ENCODE measurements at places on chromosomes 4 and X. TPM values are rescaled to one million over a fixed set of nuclear protein-coding genes. Genes with fewer than 3 reads are reported as not detected.
A peak's percentile ranks its signal among the peaks of the same experiment; 100 is the strongest.

GRCh38 chrX:110318664-110318968 is 731 bp upstream of the AMMECR1 start:
- DNase-seq, result no peak

- DNase-seq, result no peak
These were observed 13.9 kb upstream of the PCDH19 start for GRCh38 chrX:100424012-100424411.

GRCh38 chr4:146649232-146649631 is 10.5 kb downstream of the POU4F2 start:
- no peak for DNase-seq

DNA sequence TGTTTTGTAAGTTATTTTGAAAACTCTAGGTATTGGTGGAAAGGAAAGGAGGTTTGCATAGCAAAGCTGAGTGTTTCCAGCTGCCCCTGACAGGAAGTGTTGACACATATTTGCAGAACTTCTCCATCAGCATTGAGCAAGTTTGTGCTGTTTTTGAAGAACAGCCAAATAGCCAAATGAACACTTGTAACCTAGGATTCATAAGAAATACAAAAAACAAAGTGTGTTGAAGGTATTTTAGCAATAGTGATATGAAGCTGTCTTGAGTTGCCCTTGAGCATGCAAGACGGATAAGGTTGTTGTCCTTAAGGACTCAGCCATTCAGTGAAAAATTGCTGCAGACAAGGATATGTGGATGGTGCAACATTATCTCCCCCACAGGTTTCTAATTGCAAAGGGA is 68.3 kb upstream of the PGM2 start:
- peak; percentile 18 for DNase-seq

DNA sequence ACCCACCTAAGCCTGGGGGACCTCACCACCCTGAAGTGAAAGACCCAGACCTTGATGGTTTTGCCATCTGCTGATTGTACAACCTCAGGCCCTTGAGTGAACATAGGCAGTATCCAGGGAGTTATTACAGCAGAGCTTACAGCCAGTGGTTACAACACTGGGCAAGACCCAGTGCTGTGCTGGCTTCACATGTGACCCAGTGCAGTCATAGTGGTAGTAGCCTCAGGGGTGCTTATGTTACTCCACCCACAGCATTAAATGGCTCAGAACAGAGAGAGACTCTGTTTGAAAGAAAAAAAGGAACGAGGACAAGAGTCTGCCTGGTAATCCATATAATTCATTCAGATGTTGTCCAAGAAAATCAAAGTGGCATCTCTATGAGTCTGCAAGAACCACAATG is 45.2 kb upstream of the DACH2 start:
- no peak for DNase-seq

GRCh38 chr4:120718979-120719566 is 203.5 kb downstream of the PRDM5 start:
- peak; percentile 52 for DNase-seq

DNA sequence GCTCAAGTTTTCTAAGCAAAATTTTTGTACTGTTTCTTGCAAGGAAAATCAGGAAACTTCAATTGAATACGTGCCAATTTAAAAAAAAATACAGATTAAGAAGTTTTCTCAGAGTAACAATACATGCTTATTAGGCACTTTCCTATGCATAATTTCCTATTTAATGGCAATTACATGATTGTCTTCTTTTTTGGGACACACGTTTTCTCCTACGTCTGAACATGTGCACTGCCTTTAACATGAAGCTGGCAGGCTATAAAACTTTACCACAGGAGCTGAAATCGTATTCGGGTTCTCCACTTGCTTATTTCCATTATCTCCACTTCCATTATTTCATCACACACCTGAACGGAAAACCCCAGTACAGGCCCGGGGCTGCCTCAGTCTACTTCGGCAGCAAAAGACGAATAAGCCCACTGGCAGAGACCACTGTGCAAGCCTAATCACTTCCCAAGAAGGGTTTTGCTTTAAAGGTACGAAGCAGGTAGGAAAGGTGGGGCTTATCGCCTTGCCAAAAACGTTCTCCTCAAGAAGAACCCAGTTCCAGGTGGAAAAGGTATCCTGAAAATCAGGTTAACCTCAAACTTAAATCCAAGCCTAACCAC is 575 bp downstream of the RCHY1 start:
- no peak for DNase-seq

DNA sequence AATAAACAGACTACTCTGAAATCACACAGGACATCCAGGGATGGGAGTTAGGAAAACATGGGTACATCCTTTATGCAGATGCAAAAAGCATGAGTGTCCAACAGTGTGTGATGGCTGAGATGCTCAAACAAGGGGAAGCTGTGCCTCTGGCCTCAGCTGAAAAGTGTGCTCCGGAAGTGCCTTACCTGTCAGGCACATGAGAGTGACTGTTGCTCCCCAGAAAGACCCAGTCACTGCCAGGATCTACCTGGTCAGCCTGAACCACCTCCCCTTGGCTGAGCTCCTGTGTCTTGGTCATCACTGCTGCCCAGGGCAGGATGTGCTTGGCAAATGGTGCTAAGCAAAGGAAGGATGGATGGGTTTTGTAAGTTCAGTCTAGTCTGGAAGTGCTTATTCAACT is 4.0 kb downstream of the PPP2R2C start:
- DNase-seq, result no peak

- DNase-seq, result peak; percentile 37
These were observed 72.4 kb downstream of the PALLD start for GRCh38 chr4:168569066-168569930.

GYPA gene
- not detected for total RNA-seq

SLAIN2 gene
- total RNA-seq, result 136 TPM

EDA gene
- total RNA-seq, result 0.10 TPM

NLGN3 gene
- total RNA-seq, result 0.21 TPM

STEEP1 gene
- 25.5 TPM for total RNA-seq

UGT2A1 gene
- total RNA-seq, result not detected

SATL1 gene
- total RNA-seq, result not detected

SORCS2 gene
- not detected for total RNA-seq

POU3F4 gene
- total RNA-seq, result not detected
